WTC11 (cell line): ENCODE measurements at places on chromosomes 12 and 14. TPM values are rescaled to one million over a fixed set of nuclear protein-coding genes. Genes with fewer than 3 reads are reported as not detected.

Gene NR1H4
- total RNA-seq: not detected in 3 replicates

Gene LRP1-AS
- not detected in 3 replicates for total RNA-seq

Gene HOXC5
- total RNA-seq: not detected in 3 replicates

Gene MANSC4
- not detected in 3 replicates for total RNA-seq

Gene CEBPE
- total RNA-seq: not detected in 3 replicates

Gene FOXN4
- total RNA-seq: 0.37 to 0.92 TPM (median 0.66 TPM) in 3 replicates

Gene SLC39A9
- total RNA-seq: 39.2 to 44.1 TPM (median 42.6 TPM) in 3 replicates

Gene CATSPERB
- 0.11 TPM in 2 of 3 replicates, not detected in the other for total RNA-seq

Gene NRIP2
- total RNA-seq: 0.09 TPM in 1 of 3 replicates, not detected in the others

DNA sequence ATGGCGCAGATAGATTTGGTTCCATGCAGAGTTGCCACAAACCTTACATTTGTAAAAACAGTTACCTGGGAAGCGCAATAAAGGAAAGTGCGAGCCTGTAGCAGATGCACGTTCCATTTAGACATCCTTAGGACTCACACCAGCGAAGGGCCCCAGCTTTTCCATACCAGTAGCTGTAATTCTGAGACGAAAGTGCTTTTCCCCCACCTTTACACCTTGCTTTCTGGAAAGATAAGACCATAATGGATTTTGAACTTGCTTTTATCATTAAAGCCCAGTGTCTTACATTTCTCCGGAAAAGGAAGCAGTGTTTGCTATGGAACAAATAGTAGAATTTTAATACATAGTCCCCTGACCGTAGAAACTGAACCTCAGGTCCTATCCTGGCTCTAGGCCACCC, 616 bp upstream of the CCDC77 start:
- no peaks in the 10 kb centered on the region for H3K27me3 ChIP-seq
- H3K4me3 ChIP-seq: no peak overlapping the region
- no peaks in the 10 kb centered on the region for H3K4me1 ChIP-seq
- H3K36me3 ChIP-seq: peaks cover 4% of the 10 kb centered on the region

DNA sequence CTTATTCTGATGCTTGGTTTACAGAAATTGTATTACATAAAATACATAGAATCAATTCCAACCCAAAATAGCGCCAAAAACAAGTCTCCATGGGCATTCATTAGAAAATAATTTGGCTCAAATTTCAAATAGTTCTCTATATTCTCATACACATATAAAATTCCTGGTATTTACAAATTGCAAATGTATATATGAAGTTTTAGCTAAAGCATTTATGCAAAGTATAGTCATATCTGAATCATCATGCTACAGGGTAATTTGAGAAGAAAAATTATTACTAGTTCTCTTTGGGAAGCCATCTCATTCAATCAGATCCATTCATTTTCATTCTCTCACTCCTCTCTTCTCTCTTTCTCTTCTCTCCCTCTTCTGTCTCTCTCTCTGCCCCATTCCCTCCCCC, 257.8 kb downstream of the DPF3 start:
- H3K27me3 ChIP-seq: peaks cover 5% of the 10 kb centered on the region; the same call in 1 of the 2 replicates
- H3K4me3 ChIP-seq: no peak overlapping the region
- no peaks in the 10 kb centered on the region for H3K4me1 ChIP-seq
- DNase-seq: no peak
- H3K36me3 ChIP-seq: 0 out of 2 replicates have a peak, but pooled peaks cover 7% of the 10 kb centered on the region
- H3K27ac ChIP-seq: no peak overlapping the region

- H3K27me3 ChIP-seq: peaks cover 15% of the 10 kb centered on the region
- no peak overlapping the region for H3K27ac ChIP-seq
- H3K4me3 ChIP-seq: no peak overlapping the region
- DNase-seq: no peak
These were observed 4.5 kb upstream of the KLHL33 start for GRCh38 chr14:20440465-20440864.

- DNase-seq: no peak
- H3K27ac ChIP-seq: no peak overlapping the region
- no peak overlapping the region for H3K4me3 ChIP-seq
- H3K36me3 ChIP-seq: peaks cover 12% of the 10 kb centered on the region
- no peaks in the 10 kb centered on the region for H3K27me3 ChIP-seq
These were observed 40.4 kb upstream of the GTF2A1 start for GRCh38 chr14:81261176-81261575.

DNA sequence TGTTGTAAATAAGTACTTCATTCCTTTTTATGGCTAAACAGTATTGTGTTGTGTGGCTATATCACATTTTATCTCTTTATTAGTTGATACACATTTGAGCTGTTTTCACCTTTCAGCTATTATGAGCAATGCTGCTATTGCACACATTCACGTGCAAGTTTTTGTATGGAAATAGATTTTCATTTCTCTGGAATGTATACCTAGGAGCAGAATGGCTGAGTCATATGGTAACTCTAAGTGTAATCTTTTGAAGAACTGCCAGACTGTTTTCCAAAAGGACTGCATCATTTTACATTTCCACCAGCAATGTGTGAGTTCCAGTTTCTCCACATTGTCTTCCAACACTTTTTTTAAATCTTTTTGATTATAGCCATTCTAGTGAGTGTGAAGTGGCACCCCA, 134.0 kb downstream of the SRGAP1 start:
- no peak overlapping the region for H3K27ac ChIP-seq
- no peak overlapping the region for H3K4me3 ChIP-seq
- H3K27me3 ChIP-seq: no peaks in the 10 kb centered on the region
- no peak for DNase-seq
- H3K4me1 ChIP-seq: peaks cover 32% of the 10 kb centered on the region
- H3K36me3 ChIP-seq: no peaks in the 10 kb centered on the region; the same call in 1 of the 2 replicates

- H3K36me3 ChIP-seq: no peaks in the 10 kb centered on the region
- no peak for DNase-seq
- no peak overlapping the region for H3K4me3 ChIP-seq
- no peak overlapping the region for H3K27ac ChIP-seq
These were observed 124.4 kb downstream of the RIMBP2 start for GRCh38 chr12:130591736-130592135.

DNA sequence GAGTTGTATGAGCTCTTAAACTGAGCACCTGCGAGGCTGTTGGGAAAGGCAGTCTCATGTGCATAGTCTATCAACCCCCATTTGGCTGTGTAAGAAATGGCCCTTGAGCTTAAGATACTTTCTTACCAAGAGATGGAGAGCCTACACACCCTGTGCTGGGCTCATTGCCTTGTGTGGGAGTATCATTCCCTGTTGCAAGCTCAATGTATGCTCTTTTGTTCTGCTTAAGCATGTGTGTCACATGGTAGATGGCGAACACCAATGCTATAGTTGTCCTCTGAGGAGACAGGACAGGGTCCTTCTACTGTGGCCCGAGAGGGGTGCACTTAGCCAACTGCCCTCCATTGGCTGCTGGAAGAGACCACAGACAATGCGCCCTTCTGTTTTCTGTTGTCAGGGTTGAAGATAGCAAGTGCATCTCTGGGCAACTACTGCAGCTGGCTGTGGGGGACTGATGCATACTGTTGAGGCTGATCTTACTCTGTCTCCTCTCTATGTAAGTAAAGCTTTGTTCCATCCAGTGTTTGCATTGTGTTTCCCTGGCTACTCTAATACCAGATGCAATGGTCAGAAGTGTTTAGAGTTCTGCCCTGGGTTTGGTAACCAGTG, 79.5 kb downstream of the PTPRB start:
- peaks cover 9% of the 10 kb centered on the region for H3K4me1 ChIP-seq
- no peaks in the 10 kb centered on the region; the same call in 1 of the 2 replicates for H3K36me3 ChIP-seq
- no peak for DNase-seq

DNA sequence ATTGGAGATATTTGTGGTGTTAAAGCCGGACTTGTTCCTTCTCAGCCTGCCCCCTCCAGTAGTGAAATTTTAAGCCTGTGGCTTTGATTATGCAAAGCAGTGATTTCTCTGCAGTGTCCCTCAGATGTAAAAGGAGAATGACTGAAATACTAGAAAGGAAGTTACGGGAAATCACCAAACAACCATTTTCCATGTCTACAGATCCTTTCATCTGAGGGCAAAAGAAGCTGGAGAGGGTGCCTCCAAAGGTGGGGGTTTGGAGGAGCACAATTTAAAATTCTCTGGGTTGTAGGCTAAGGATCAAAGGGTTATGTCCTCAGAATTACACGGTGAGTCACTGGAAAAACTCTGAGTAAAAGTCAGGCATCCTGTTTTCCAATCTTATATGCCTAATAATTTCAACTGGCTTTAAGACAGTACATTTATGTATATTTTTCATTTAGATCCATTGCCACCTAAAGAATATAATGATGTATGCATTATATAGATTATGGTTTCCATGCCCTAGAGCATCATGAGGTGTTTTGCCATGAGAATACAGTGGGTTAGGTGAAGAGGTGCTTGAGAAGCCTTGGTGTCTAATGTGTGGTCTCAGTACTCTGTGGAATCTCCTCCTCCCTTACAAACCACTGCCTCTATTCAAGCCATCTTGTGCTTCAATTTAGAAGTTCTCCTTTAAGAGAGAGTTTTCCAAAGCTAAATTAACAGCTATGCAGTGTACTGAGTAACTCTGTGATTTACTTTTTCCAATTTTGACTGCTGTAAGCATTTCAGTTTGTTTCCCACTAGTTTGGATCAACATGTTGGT, 362.1 kb downstream of the RAD51B start:
- no peaks in the 10 kb centered on the region for H3K36me3 ChIP-seq
- H3K4me3 ChIP-seq: no peak overlapping the region
- peaks cover 35% of the 10 kb centered on the region for H3K4me1 ChIP-seq
- no peaks in the 10 kb centered on the region; the same call in 1 of the 2 replicates for H3K27me3 ChIP-seq
- DNase-seq: no peak
- no peak overlapping the region for H3K27ac ChIP-seq

GRCh38 chr14:61620130-61620946, 75.0 kb upstream of the HIF1A start:
- peaks cover 18% of the 10 kb centered on the region for H3K4me1 ChIP-seq
- H3K27me3 ChIP-seq: no peaks in the 10 kb centered on the region
- no peaks in the 10 kb centered on the region for H3K36me3 ChIP-seq
- H3K27ac ChIP-seq: no peak overlapping the region
- no peak for DNase-seq

GRCh38 chr12:45338272-45338671, 122.4 kb downstream of the ANO6 start:
- H3K4me1 ChIP-seq: peaks cover 28% of the 10 kb centered on the region
- peak overlapping the region; percentile 11; the same call in 1 of the 2 replicates for H3K27ac ChIP-seq
- H3K4me3 ChIP-seq: no peak overlapping the region
- no peak for DNase-seq

DNA sequence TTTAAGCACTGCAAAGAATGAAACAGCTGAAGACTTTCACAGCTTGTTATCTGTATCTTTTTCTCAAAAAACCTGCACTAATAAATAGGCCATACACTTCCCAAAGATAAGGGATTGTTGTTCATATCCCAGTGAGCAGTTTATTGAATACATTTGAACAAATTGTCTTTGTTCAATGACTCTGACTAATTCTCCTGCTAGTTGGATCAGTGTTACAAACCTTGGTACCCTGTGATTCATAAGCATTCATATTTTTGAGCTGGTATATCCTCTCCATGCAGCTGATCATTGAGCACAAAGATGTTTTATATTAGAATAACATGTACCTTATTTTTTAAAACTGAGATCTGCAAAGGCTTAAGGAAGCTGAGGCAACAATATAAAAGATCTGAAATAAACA, 58.9 kb upstream of the FSCB start:
- no peak overlapping the region for H3K4me3 ChIP-seq
- no peaks in the 10 kb centered on the region for H3K27me3 ChIP-seq
- no peaks in the 10 kb centered on the region for H3K36me3 ChIP-seq
- no peak for DNase-seq

DNA sequence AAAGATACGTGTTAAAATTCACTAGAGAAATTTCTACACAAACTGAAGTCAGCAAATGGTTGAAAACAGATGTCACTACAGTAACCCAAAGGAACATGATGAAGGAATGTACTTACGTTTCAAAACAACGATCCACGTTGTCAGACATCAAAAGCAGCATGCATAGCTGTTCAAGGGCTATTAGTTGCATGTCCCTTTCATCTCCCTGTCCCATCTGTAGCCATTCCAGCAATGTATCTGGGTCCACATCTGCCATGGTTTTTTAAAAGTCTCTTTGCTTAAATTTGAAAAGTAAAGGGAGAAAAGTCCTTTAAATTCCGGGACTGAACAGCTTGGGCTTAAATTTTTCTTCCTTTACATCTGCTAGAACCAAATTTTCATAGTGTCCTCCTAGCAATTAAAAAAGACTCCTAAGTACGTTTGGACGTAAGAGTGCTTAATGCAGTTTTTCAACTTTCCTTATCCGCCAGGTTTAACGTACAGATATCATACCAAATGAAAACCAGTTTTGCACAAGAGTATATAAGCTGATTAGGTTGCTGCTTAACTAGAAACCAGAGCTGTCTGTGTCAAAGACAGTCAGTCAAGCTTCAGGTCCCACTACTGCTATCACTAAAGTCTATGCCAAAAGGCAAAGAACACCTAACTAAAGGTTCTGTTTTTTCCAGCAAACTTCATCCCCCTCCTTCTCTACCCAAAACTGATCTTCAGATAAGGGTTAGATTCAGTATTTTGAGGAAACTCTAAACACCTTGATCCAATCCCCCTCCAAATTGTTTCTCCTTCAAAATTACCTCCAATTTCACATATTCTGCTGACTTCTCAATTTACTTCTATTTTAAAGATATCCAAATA, 1.7 kb downstream of the HECTD1 start:
- peak overlapping the region; percentile 80 for H3K4me3 ChIP-seq
- H3K4me1 ChIP-seq: peaks cover 27% of the 10 kb centered on the region
- no peaks in the 10 kb centered on the region for H3K27me3 ChIP-seq
- H3K36me3 ChIP-seq: peaks cover 33% of the 10 kb centered on the region
- no peak overlapping the region for H3K27ac ChIP-seq
- no peak for DNase-seq

GRCh38 chr14:77426396-77426795, 3.1 kb upstream of the NOXRED1 start:
- no peaks in the 10 kb centered on the region for H3K27me3 ChIP-seq
- peaks cover 62% of the 10 kb centered on the region for H3K36me3 ChIP-seq
- H3K27ac ChIP-seq: no peak overlapping the region
- H3K4me3 ChIP-seq: no peak overlapping the region
- H3K4me1 ChIP-seq: peaks cover 13% of the 10 kb centered on the region
- DNase-seq: no peak

- H3K4me3 ChIP-seq: no peak overlapping the region
- no peaks in the 10 kb centered on the region for H3K27me3 ChIP-seq
- no peak overlapping the region for H3K27ac ChIP-seq
- no peak for DNase-seq
These were observed 3.9 kb downstream of the TBPL2 start for GRCh38 chr14:55436519-55436918.
